ENCODE measurements at places on chromosomes 12 and 14.

GRCh38 chr14:21985081-21985480, 311.5 kb upstream of the OR4E1 start:
- DNase-seq = no peak

GRCh38 chr12:3045494-3045893, 31.7 kb upstream of the TSPAN9 start:
- no peak for DNase-seq

GRCh38 chr14:51959928-51960327, 29.4 kb upstream of the RTRAF start:
- no peak for DNase-seq

DNA sequence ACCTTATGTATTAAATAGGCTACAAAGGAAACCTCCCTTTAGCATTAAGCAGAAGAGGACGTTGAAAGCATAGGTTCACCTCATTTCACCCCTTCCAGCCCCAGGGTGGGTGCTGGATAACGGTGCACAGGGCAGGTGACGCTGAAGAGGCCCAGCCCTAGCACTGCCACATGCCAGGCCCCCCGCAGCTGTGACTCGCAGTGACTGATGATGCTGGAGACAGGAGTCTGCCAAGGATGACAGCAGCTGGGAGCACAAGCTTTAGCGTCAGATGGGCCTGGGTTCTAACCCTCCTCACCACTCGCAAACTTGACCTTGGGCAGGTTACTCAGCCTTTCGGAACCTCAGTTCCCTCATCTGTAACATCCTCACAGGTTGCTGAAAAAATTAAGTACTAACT, 76.7 kb downstream of the TBK1 start:
- no peak for DNase-seq

DNA sequence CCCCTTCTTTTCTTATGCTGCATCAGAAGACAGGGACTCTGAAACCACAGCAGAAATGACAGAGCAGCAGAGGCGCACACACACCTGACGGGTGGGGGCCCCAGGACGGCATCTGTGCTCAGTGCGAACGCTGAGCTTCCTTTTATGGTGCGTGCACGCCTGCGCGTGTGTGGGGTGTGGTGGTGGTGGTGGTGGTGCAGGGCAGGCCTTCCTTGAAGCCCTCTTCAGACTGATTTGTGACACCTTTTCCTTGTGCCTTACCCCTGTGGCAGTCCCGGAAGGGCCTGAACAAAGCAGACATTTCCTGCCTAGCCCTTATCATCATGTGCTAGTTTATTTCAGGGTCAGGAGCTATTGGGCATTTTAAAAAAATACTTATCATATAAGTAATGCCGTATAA, 75.7 kb downstream of the TSPAN9 start:
- no peak for DNase-seq

GRCh38 chr12:130195369-130195768, 33.1 kb downstream of the FZD10 start:
- no peak for DNase-seq

DNA sequence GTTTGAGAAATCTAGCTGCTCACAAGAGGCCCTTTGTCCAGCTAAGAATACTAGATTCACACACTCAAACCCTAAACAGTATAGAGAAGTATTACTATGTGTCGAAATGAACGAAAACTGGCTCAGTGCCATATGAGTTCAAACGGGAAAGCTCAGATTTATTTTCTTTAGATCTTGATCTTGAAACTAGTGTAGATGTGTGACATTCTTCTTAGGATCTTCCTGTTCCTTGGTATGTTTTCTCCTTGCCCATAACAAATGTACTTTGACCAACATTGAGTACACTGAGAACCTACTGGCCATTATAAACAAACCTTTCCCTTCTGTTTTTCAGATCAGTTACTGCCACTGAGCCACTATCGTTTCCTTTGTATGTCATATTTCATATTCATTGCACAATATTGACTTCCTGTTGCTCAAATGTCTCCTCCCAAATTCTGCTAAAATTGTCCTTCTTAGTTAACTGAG, 21.3 kb downstream of the MYBPC1 start:
- no peak for DNase-seq

DNA sequence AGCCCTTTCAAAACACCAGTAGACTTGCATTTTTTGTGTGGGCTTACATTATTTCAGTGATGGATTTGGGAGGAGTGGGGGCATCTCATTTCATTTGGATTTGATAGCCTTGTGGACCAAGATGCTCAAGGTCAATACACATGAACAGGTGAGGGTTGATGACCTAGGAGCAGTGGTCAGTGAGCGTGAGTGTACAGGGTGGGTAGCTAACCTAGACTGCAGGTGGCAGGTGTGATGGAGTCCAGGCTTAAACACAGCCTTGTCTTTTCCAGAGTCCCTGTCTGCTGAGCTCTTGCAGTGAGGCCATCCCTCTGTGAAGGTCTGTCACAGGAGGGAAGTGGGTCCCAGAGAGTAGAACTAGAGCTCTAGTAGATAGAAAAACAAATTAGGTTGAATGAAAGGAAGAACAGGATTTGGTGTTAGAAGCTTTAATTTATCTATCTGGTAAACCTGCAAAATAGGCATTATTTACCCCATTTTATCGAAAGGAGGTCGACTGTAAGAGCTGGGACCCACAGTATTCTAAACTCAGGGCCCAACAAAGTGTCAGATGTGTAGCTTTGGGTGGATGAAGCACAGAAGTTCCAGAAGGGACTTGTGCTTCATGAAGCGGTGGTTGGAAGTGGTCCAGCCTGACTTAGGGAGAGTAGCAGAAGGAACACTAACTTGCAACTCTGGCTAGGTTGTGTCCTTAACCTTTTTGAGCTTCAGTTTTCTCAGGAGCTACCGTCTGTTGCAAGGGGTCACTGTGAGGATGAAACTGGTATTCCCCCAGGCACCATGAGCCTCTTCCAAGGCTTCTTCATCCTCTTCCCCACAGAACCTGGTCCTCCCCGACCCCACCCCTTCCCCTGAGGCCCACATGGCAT, 18.2 kb downstream of the RPS6KL1 start:
- no peak for DNase-seq

- DNase-seq = no peak
These were observed 160.7 kb upstream of the RTL1 start for GRCh38 chr14:101064121-101064661.

GRCh38 chr12:100141666-100141997, 1.0 kb downstream of the BLTP3B start:
- DNase-seq = no peak

DNA sequence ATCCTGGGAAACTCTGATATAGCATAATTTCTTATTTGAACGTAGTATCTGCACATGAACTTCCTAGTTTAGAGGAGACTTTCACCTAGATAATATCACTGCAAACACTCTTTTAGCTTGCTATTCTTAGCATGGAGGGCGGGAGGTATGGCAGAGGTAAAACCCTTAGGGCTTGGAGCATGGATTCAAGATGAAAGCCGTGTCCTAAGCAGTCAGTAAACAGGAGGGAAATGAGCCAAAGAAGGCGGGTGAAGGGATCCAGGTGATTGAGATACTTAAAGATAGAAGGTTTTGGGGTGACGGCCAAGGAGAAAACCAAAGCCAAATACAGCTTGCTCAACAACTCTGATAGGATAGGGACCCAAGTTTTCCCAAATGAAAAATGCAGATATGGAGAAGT, 107.1 kb upstream of the BCAT1 start:
- no peak for DNase-seq

DNA sequence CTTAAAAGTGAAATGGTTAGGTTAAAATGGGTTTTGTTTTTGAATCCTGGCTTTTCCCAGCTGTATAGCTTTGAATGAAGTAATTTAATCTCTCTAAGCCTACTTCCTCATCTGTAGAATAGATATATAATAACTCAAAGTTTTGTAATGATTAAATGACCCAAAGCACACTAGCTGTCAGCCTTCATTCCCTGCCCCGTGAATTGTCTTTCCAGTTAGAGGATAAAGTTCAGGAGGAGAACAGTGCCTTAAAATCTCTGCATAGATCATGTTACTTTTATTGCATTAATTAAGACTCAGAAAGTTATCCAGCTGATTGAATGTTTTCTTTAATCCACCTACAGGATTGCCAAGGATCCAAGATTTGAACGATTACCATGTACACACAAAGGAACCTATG, 19.4 kb downstream of the FCF1 start:
- no peak for DNase-seq

- DNase-seq = no peak
These were observed 36.5 kb upstream of the IFNG-AS1 start for GRCh38 chr12:67952787-67953186.

GRCh38 chr12:91021076-91021475, 16.3 kb upstream of the EPYC start:
- DNase-seq = no peak

- peak; percentile 18 for DNase-seq
These were observed 37.7 kb downstream of the LRRC74A start for GRCh38 chr14:76863724-76864407.
